ENCODE measurements at places on chromosomes 2 and 18.

DNA sequence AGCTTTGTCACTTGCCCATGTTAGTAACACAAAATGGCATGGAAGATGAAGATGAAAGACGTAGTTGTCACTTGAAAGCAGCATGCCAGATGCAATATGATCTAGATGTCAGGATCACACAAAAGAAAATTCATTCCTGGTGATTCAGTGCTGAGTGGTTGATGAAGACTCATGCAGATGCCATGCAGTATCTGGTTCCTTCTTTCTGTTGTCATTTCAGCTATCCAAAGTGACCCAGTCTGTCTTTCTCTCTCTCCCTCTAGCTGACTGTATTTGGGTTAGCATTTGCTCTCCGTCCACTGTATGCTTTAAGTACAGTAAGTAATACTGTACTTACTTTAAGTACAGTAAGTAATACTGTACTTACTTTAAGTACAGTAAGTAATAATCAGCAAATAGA is 50.4 kb downstream of the TTN start:
- DNase-seq, result no peak

DNA sequence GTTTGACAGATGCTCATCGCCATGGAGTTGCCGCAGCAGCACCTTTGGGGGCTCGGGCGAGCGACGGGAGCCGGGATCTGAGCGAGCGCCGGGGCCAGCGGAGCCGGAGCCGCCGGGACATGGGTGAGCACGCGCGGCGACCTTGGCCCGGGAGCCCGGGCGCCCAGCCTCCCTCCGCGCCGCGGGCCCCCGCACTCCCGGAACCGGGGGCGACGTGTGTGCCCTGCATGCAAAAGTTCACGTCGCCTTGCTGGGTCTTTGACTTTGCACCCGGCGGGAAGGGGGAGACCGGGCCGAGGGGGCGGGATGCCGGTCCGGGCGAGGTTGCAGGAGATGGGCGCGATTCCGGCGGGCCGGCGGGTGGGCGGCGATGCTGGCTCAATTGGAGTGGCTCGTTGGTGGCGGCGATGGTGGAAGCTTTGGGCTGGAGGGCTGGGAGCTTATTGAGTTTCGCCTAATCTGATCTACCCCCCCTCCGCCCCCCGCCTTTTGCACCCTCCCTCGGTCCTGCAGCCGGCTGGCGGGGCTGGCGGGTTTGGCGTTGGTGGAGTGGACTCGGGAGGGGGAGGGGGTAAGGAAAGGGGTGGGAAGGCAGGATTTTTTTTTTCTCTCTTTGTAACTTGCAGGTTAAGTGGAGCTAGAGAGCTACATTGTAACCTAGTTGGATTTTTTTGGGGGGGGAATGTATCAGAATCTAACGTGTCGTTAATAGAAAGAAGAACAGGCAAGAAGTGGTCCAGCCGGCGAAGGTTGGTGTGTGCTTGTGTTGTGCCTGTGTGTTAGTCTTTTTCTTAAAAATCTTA is at the start of gene SETBP1:
TSS of gene SETBP1 (plus strand) at position 616 of the 803 bp plus-strand sequence. CDS start 20,459 bp downstream, outside the sequence.
- DNase-seq, result peak; percentile 79

DNA sequence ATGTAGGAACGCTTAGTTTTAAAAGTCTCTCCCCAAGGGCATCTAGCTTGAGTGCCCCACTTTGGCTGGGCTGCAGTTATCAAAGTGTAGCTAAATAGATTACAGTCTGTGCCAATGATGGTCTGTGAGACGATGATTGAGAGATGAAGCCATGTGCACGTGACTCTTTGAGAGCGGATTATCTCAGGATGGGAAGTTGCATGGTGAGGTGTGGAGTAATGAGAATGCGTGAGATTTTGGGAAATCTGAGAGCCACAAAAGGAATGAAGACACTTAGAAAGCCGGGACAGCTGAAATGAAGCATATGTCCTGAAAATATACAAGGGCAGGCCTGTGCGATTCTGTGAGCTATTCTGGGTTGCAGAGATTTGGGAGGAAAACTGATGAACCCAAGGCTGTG is 370.0 kb downstream of the TGIF1 start:
- no peak for DNase-seq

- DNase-seq, result no peak
Measured at GRCh38 chr2:145992572-145992971, 1472.7 kb upstream of the ZEB2 start.

- DNase-seq, result no peak
Measured at GRCh38 chr18:59376351-59376935, 17.4 kb upstream of the LMAN1 start.

- DNase-seq, result no peak
Measured at GRCh38 chr2:62152000-62152399, 43.9 kb upstream of the B3GNT2 start.

DNA sequence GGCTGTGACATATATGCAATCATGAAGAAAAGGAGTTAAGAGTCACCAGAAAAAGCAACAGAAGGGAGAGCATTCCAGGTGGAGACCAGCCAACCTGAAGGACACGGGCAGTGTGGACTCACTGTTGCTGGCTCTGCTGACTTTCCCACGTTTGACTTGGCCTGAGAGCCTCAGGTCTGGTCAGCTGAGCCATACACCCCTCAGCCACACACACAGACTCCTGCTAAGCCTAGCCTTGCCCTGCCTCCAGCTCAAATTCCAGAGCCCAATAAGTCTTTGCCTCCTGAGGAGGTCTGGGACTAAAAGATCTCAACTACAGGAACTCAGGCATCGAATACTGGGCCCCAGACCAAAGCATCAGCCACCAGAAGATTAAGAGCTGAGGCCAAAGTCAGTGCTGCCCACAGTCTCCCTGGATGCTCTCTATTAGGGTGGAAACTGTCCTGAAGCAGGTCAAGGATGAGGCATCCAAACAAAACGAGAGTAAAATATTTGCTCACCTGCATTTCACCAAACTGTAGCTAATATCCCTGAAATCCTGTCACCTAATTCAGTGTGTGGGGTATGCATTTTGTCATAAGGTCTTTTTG is 23.3 kb downstream of the CACNB4 start:
- no peak for DNase-seq

DNA sequence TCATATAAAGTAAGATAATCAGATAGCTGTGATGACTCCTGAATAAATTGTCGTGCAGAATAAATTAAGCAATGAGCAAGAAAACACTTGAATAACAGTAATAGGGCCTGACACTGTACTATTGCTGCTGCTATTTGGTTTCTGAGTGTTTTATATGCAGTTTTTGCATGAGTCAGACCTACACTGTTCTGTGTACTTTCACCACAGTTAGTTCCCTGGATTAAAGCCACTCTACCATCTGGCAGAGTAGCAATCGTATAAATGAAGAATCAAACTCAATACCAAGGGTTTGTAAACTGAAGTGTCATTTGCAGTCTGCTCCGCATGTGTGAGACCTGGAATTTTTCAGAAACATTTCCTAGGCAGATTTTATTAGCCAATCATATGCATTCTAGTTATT is 398.6 kb upstream of the CDH7 start:
- DNase-seq, result no peak

DNA sequence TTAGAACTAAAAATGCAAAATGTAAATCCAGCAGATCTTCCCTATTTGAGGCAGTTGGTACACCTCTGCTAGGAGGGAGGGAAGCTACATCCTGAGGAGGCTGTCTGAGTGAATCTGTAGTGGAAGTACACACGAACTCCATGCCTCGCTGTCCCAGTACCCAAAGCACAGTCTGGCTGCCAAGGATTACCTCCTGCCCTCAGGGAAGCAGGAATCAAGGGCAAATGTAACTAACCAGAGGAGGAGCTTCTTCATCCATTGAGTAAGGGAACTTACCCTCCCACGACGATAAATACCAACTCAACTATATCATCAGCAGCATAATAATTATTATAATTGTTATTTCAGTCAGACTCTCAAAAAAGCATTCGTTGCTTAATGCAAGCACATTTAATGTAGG is 2.1 kb downstream of the DHRS9 start:
- no peak for DNase-seq

DNA sequence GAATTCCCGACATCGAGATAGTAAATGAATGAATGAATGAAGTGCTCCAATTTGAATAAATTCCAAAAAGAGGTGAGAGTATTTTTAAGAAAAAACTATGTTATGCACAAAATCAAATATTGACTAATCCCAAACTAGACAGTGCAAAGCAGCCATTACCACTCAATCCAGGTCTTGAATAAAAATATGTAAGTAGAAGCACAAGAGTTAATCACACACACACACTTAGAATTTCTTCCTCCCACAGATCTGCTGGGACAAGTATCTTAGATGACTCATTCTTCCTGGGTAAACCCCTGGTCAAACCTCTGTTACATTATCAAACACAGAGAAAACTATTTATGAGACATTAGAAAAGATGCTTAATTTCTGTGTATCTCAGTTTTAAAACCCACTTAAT is 102.0 kb downstream of the PLA2R1 start:
- no peak for DNase-seq

- no peak for DNase-seq
Measured at GRCh38 chr2:178205853-178206521, 11.7 kb downstream of the OSBPL6 start.

DNA sequence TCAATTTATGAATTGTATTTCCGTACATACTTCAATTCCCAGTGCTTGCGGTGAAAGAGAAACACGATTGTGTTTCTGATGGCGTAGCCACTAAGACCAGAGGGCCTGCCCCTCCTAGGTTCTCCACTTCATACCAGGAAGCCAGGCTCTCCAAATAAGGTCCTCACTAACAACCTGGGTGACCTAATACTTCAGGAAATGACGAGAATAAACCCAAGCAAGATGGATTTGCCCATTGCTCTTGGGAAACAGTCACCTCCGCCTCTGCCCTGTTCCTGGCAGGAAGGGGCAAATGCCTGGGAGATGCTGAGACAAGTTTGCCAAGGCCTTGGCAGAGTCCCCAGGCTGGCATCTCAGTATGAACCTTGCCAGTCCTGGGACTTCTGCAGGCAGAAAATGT is 41.8 kb downstream of the TTC32 start:
- peak; percentile 70 for DNase-seq

DNA sequence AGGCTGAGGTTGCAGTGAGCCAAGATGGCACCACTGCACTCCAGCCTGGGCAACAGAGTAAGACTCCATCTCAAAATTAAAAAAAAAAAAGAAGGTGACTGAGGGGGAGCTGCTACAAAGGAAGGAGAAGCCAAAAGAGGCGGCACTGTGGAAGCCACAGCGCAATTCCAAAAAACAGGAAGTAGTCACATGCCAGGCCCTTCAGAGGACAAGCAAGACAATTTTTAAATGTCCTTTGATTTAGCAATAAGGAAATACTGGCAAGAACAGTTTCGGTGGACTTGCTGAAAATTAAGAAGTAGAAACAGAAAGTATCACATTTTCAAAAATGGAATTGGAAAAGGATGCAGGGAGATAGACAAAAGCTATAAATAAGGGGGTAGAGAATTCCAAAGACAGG is 122.8 kb downstream of the OSBPL1A start:
- DNase-seq, result peak; percentile 21

DNA sequence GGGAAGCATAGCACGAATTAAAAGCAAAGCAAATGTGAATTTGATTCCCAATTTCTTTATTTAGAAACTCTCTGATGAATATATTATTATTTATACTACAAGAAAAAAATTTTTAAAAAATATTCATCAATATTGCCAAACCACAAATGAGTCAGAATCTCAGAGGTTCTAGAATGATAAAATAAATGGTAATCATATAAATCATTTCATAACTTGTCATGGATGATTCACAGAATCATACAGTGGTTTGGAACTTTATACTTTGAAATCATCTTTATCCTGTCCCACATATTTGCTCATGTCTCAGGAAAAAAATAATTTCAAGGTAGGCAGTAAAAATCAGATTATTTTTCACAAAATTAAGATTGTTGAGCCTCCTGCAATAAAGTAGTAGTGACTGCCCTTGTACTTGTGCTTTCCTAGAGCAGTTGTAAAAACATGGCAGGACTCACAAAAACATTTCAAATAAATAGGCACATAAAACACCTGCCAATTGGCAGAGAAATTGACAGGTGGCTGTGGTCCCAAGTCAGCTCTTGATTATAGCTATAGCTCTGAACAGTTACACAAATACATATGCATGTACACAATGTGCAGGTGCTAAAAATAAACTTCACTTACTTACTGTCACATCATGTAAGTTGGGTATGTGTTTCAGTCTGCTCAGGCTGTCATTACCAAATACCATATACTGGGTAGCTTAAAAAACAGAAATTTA is 273.9 kb upstream of the SESTD1 start:
- DNase-seq, result no peak

GRCh38 chr2:17136877-17137276 is 381.4 kb downstream of the RAD51AP2 start:
- no peak for DNase-seq

DNA sequence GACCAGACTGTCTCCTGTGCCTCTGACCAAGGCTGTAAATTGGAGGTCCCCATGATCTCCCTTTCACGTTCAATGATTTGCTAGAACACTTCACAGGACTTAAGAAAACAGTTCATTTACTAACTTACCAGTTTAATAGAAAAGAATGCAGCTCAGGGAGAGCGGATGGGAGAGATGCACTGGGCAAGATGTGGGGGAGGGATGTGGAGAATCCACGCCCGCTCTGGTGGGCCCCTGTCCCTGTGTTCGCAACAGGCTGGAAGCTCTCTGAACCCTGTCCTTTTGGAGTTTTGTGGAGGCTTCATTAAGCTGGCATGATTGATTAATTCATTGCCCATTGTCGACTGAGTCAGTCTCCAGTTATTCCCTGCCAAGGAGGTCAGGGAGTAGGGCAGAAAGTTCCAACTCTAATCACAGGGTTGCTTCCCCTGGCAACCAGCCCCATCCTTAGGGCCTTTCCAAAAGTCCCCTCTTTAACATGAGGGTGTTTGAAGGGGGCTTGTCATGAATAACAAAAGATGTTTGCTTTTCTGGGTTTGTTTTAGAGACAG is 257.1 kb downstream of the ACKR3 start:
- DNase-seq, result no peak

- no peak for DNase-seq
Measured at GRCh38 chr2:152486737-152487400, 151.9 kb downstream of the FMNL2 start.

GRCh38 chr2:222434204-222434603 is 9.9 kb downstream of the SGPP2 start:
- DNase-seq, result no peak

DNA sequence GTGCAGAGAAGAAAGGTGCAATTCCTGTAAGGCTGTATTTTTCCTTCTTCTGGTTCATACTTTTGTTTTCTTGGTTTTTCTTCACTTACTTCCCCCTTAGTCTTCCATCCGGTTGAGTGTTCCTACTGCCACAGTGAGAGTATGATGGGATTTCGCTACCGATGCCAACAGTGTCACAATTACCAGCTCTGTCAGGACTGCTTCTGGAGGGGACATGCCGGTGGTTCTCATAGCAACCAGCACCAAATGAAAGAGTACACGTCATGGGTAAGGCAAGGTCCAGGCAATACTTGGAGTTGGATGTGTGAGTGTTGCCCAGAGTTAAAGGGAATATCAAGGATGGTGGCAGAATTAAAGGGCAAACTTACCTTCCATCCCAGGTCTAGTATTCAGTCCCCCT is 108.0 kb downstream of the DTNA start:
- DNase-seq, result no peak

Measured in psoas muscle (tissue), 8 donors.